ENCODE measurements at places on chromosomes 5 and 9.
A peak's percentile ranks its signal among the peaks of the same experiment; 100 is the strongest.

DNA sequence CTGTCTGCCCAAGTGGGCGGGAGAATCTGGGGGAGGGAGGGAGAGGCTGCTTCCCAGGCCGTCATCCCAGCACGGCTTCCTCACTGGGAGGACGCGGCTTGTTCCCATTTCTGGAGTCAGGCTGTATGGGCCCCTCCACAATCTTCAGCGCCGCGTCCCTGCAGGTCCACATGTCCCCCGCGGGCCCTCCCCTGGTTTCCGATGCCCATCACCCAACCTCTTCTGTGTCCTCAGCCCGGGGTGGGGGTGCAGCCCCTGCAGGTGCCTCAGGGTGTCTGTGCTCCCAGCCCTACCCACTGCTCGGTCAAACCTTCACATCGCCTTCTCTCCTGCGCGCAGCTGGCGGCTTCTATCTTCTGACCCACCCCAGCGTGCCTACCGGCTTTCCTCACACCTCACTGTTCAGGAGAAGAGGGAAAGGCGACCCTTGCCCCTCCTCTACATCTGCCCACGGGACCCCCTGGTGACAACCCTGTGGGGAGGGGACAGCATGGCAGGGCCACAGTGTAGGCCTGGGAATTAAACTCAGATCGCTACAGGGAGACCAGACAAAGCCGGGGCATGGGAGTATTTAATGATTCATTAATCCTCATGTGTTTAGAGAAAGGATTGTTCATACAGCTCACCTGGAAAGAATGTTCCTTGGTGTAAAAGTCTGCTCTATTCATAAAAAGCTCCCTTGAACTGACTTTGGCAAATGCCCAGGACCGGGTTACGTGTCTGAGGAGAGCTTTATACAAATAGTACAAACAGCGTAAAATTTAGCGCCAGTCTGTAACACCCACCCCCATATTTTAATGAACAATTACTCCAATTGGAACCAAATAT is 145.1 kb downstream of the IRX1 start:
- peak; percentile 78 for DNase-seq

DNA sequence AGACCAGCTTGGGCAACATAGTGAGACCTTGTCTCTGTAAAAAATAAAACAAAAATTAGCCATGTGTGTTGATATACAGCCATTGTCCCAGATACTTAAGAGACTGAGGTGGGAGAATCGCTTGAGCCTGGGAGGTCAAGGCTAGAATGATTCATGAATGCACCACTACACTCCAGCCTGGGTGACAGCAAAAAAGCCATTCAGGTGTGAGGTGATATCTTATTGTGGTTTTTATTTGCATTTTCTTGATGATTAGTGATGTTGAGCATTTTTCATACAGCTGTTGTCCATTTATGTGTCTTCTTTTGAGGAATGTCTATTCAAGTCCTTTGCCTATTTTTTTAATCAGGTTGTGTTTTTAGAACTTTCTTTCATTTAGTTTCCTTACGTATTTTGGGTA is 23.2 kb downstream of the MTAP start:
- DNase-seq = no peak

DNA sequence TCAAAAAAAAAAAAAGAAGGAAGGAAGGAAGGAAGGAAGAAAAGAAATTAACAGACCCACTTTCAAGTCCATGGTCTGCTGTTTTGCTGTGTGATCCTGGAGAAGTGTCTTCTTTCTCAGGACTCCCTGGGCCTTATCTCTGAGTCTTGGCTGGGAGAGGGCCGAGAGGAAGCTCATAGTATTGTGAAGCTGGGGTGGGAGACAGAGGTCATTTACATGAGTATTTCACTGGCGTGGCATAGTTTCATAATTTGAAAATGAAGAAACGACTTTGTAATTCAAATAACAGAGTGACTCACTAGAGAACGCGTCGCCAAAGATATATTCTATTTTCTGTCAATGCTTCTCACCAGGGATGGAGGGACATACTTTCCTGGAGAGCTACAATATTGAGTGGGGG is 2.4 kb upstream of the C9orf50 start:
- no peak for DNase-seq

GRCh38 chr5:135355169-135355568 is 43.9 kb downstream of the MACROH2A1 start:
- no peak for DNase-seq

- peak; percentile 18 for DNase-seq
Observed at GRCh38 chr5:143527808-143528207, 124.3 kb upstream of the NR3C1 start.

DNA sequence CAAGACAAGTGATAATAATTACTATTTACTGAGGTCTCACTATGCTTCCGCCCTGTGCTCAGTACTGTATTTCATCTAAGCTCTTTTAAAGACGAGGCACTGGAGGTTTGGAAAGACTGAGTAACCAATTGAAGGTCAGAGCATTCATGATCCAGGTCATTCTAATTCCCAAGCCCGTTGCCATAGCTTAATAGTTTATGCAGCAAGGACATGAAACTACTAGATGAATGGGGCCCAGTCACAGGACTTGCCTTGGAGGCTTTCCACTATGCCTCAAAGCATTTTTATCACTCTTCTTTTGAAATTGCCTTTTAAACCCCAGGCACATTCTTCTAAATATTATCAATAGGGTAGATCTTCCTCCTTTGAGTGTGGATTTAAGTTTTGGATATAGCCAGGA is 17.2 kb upstream of the NFIB start:
- DNase-seq = no peak

- DNase-seq = peak; percentile 96
Observed at GRCh38 chr9:127122176-127123063, at the start of gene ANGPTL2. Gene ANGPTL2, minus strand, starts transcription at chr9:127122635. Its CDS starts 13,904 bp downstream, at chr9:127108731.

DNA sequence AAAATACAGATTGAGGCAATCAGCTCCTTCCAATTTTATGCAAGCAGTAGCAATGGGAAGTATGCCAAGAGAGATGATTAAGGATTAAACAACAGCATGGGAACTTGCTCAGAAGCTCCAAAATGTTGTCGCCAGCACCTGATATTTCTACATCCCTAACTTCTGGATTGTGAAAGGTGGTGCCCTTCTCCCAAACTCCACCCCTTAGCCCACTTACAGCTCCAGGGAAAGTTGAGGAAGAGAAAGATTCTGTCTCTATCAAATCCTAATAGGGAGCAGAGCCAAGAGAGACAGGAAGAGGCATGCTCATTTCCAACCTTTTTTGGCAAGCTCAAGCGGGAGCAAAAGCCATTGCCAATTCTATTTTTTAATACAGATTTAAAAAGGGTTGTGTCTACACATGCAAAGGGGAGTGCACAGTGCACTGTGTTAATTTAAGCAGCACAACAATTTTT is 92.4 kb upstream of the NR3C1 start:
- peak; percentile 20 for DNase-seq

DNA sequence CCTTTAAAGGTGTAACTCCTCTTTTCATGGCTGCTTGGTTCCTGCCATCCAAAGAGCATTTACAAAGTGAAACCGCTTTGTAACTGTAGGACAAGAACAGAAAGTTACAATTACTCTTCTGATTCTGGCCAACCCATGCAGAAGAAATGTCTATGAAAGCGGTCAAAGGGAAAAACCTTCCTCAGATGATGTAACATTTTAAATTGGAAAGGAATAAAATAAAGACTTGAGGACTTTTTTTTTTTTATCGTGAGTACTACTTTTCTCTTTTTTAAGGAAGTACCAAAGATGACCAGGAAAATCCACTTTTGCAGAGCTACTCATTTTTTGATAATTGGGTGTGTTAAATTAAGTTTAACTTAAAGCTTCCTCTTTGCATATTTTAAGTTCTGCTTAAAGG is 13.0 kb upstream of the C9orf72 start:
- DNase-seq = peak; percentile 19

DNA sequence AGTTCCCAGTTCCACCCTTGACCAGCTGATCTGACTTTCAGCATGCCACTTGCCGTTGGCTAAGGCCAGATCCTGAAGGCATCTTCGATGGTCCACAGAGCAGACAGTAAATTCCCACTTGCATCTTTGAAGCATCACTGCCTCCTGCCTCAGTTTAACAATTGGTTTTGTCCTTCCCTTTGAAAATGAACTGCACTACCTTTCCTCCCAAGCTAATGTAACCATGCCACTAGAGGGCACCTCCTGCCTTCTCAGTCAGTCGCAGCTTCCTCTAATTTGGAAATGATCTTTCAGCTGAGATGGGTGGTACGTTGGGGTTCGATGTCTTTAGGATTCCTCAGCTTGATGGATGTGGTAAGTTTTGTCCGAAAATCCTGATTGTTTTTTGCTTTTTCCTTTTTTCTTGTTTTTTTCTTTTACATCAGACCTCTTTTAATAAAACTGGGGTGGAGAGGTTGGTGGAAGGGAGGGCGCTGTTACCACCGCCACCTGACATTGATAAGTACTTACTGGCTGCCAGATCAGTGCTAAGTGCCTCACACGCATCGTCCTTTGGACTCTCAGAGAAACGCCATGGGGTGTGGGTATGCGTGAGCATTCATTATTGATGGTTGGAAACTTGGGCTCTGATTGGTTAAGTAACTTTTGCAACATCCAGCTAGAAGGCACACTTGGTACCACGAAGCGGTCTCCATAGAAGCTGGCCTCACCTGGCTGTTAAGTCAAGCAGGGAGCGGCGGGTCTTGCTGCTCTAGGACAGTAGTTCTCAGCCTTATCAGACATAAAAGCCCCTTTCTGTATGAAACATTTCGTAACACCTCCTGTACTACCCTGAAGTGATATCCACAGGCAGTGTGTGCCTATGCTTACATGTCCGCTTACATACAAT is 16.9 kb downstream of the PTTG1 start:
- DNase-seq = peak; percentile 78

GRCh38 chr9:18614651-18615050 is 140.7 kb downstream of the ADAMTSL1 start:
- DNase-seq = no peak

DNA sequence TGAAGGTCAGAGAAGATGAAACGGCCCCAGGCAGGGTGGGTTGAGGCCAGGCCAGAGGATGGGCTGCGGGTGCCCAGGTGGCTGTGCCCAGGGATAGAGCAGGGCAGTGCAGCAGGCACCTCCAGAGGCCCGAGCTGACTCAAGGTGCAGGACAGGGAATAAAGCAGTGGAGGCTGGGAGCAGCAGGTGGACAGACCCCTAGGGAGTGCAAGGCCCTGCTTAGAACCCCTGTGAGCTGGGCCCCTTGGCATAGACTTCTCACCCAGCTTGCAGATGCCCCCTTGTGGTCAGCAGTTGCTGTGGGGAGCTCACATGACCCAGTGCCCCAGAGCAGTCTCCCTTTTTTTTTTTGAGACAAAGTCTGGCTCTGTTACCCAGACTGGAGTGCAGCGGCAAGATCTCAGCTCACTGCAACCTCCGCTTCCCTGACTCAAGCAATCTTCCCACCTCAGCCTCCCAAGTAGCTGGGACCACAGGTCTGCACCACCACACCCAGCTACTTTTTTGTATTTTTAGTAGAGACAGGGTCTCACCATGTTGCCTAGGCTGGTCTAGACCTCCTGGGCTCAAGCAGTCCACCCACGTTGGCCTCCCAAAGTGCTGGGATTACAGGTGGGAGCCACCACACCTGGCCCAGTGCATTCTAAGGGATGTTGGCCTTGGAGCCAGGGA is 118.8 kb downstream of the WNK2 start:
- DNase-seq = peak; percentile 77

- no peak for DNase-seq
Observed at GRCh38 chr9:118510711-118511110, 806.5 kb downstream of the TLR4 start.

DNA sequence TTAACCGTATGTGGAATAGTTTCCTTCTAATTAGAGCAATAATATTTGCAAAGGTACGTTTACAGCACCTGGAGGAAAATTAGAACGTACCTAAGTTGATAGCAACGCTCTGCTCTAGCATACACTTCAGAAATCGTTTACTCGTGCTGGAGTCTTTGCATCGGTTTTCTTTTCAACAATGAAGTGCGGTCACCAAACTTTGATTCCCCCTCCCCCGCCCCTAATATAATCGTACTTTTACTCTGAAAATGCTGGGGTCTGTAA is 506 bp downstream of the ADAMTS19 start:
- DNase-seq = no peak

GRCh38 chr9:114278881-114279570 is 43.9 kb upstream of the ORM1 start:
- DNase-seq = peak; percentile 90

GRCh38 chr9:9523476-9524139 is 1089.2 kb downstream of the PTPRD start:
- no peak for DNase-seq

DNA sequence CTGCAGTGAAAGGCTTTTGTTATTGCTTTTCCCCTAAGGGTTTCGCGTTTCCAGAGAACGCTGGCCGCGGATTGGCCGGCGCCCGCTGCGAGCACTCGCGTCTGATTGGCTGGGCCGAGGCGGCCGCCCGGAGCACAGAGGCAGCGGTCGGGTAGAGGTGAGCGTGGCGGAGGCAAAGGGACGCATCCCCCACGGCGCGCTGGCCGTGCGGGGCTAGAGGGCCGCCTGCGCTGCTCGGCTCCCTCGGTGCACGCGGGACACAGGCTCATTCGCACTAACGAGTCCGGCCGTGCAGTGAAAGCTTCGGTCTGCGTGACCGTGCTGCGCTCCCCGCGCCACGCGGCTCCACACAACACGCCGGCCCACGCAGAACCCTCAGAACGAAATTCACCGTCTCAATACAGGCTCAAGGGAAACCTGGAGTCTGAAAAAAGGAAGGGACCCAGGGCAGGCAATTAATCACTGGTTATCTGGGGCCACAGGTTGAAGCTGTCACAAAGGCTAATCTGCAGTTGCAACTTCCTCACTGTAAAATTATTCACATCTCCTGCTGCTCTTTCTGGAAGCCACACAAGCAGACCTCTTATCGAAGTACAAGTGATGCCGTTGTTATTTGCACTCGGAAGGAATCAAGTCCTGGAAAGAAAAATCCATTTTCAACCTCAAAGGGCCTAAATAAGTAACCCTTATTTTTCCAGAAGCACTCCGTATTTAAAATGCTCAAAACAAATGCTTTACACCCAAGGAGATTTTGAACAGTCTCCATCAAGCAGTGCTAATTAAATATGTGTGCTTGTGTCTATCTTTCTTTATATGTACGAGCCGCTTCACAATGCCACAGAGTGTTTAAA is 94.6 kb downstream of the ZNF608 start:
- peak; percentile 86 for DNase-seq

- no peak for DNase-seq
Observed at GRCh38 chr5:90689064-90689463, 130.5 kb downstream of the ADGRV1 start.

GRCh38 chr5:173902743-173903142 is 14.6 kb downstream of the CPEB4 start:
- no peak for DNase-seq

DNA sequence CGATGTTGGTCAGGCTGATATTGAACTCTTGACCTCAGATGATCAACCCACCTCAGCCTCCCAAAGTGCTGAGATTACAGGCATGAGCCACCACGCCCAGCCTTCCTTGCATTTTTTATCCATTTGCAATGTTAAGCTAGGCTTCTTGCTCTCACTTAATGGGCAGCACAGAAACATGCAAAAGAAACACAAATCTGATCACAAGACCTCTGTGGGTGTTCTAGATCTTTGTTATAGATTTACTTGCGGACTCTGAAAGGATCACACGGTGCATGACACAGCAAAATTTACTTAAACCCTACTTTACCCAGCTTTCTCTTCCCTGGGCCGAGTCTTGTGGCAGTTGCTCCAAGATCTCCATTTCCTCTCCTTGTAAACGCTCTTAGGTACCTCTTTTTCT is 71.3 kb downstream of the PSAT1 start:
- DNase-seq = no peak
